Activated T-cell treated with anti-CD3 and anti-CD28 coated beads for 48 hours (primary cell): ENCODE measurements at places on chromosomes 7 and 10.

DNA sequence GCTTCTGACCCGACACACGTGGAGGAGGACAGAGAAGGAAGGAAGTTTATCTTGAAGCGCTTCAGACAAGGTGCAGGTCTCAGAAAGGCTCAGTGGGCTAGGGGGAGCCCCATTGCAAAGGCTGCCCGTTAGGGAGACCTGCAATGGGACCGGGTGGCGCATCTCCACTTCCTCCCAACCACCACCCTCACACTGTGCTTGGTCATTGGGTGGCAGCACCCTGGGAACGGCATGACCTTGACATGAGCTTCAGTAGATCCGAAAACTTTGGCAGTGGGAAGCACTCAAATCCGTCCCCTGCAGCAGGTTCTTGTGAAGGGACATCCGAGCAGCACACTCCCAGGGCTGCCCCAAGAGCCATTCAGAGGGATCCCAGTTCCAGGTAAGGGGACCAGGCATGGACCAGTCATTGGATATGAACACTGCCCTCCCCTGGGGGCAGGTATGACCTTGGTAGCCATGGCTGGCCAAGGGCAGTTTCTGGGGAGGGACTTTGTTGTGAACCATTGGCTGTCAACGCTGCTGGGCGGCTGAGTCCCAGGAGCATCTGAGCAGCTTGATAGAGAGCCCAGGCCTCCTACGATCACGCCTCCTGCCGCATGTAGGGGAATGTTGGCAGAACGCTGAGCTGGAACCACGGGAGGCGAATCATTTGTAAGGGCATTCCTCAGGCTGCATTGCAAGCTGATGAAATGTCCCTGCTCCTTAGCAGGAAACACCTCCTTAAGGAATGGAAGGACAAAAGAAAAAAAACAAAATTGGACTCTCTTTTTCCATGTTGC lies 31.7 kb downstream of the GALNTL5 start:
- DNase-seq = no peak

DNA sequence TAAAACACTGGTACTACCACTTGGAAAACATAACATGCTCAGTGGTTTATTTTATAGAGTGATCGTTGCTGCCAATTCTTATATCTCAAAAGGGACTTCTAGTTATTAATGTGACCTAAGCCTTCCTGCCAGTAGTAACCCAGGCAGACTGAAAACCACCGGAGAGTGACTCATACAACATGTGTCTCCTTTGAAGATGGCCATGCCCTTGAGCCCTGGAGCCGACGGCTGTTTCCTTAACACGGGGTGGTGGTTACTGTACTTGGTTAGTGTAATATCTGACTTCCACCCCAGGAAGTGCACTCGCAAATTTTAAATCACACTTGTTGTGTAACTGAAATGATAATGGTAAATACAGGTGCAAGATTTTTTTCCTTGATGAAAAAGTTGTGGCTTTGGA lies 30.5 kb downstream of the JAKMIP3 start:
- DNase-seq = no peak

DNA sequence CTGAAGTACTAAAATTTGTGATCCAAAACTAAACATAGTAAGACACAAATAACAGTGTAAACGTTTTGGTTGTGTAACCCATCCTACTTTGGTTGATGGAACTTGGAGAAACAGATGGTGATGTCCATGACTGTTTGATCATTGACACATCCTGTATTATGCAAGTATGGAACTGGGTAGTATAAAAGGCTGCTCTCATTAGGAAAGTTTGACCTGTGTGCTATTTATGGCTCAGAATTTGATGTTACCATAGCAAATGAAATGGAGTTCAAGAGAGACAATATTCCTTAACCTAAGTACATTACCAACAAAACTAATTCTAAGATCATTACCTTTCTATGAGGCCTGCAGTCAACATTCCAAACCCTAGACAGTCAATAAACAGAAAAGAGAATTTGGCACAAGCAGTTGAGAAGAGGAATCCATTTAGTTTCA lies 39.9 kb downstream of the DKK1 start:
- no peak for DNase-seq

DNA sequence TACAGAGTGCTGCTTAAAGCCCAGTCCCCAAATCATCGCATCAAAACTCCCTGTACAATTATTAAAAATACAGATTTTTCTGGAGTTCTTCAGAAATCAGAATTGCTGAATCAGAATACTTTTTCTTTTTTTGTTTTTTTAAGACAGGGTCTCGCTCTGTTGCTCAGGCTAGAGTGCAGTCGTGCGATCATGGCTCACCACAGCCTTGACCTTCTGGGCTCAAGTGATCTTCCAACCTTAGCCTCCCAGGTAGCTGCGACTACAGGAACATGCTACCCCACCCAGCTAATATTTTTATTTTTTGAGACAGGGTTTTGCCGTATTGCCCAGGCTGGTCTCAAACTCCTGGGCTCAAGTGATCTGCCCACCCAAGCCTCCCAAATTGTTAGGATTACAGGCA lies 3.9 kb downstream of the BBIP1 start:
- DNase-seq = no peak

DNA sequence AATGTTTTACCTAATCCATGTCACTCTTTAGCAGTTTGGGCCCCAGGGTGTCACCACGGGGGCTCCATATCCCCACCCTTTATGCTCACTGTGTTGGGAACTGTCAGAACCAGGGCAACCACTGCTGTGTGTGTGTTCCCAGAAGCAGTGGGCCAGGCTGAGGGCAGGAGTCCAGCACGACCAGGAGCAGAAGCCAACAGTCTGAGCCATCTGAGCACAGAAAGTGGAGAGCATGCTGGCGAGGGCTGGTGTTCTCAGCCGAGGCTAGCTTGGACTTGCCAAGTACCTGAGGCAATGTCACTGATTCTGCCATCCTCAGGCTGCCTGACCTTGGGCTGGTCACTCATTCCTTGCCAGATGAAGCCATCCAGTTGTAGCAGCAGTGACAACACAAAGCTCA lies 285.0 kb downstream of the BMPER start:
- no peak for DNase-seq

DNA sequence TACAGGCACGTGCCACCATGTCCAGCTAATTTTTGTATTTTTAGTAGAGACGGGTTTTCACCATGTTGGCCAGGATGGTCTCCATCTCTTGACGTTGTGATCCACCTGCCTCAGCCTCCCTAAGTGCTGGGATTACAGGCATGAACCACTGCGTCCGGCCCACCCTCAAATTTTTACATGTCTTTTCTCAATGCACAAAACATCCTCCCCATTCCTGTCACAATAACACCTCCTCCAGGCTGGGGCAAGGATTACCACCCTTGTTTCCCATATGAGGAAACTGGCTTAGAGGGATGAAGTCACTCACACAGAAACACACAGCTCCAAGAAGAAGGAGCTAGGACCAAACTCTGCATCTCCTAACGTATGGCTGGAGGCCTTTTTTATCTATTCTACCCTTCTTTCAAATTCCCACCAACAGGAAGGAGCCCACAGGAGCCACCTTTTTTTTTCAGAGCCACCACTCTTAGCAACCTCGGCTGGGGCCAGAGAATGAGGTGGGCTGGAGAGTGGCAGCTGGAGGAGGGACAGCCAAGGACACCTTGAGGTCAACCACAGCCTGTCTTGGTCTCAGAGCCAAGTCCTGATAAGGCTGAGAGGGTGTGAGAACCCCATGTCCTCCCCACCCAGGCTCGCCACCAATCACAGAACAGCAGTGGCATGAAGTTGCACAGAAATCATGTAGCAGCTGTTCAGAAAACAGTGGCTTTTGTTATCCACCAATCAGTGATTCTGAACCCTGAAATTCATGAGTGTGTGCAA lies 113.1 kb upstream of the PDLIM1 start:
- DNase-seq = no peak

DNA sequence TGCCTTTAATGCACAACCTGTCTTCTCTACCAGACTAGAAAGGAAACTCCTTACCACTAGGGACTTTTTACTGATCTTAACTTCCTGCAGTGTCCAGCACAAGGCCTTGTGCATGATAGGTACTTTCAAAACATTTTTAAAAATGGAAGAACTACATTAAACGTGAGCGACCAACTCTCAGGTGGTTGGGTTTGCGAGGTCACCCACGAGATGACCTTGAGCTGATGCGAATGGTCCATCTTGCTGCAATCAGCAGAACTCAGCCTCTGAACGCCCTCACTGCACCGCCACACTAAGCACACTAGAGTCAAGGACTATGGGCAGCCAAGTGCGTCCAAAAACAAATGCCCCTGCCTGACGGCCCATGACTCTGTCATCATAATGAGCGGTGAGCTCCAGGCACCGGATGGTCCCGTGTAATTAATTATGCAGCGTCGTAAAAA lies 34.9 kb upstream of the PTF1A start:
- no peak for DNase-seq

DNA sequence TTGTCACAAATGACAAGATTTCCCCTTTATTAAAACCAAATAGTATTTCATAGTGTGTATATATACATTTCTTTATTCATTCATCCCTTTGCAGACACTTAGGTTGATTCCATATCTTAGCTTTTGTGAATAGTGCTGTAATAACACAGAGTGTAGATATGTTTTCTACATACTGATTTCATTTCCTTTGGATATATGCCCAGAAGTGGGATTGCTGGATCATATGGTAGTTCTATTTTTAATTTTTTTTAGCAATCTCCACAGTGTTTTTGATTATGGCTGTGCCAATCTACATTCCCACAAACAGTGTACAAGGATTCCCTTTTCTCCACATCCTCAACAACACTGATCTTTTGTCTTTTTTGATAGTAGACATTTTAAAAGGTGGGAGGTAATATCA lies 46.4 kb downstream of the CSTF2T start:
- DNase-seq = no peak

DNA sequence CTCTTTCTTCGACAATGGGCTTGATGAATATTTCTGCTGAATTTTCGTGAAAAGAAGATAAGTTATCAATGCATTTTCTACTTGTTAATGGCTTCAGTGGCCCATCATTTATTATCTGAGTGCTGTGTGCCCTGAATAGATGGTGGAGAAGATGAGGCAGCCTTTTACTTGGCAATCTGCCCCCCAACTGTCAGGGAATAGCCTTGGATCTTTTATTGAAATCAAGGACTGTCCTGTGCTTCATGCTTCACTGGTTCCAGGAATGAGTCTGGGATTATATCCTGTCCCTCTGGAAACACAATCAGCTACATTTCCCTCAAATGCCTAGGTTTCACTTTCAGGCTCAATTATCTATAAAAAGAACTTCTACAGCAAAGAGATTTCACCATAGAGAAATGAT lies 75.9 kb upstream of the NXPH1 start:
- DNase-seq = no peak

DNA sequence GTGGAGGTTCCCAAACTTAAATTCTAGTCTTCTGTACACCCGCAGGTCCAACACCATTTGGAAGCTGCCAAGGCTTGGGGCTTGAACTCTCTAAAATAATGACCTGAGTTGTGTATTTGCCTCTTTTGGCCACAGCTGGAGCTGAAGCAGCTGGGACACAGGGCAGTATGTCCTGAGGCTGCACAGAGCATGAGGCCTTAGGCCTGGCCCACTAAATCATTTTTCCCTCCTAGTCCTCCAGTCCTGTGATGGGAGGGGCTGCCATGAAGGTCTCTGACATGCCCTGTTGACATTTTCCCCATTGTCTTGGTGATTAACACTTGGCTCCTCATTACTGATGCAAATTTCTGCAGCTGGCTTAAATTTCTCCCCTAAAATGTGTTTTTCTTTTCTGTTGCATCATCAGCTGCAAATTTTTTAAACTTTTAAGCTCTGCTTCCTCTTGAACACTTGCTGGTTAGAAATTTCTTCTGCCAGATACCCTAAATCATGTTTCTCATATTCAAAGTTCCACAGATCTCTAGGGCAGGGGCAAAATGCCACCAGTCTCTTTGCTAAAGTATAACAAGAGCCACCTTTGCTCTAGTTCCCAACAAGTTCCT lies 43.6 kb upstream of the WNT16 start:
- DNase-seq = no peak

DNA sequence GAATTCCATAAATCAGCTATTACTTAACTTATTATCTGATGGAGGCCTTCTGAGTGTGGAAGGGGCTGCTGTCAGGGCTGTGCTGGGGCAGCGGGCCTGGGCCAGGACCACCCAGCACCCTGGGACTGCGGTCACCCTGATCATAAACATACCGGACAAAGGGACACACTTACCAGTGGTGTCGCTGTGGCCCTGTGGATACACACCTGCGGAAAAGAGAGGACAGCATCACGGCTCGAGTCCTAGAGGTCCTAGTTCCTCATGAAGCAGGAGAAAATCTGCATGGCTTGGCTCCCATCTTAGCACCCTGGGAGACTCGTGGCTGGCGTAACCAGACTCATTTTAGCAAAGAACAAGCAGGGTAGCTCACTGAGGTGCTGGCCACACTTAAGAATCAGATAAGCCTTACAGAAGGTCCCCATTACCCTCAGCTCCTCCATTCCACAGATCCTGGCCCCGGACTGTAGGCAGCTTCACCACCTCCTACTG lies 17.7 kb downstream of the IL15RA start:
- DNase-seq = no peak

DNA sequence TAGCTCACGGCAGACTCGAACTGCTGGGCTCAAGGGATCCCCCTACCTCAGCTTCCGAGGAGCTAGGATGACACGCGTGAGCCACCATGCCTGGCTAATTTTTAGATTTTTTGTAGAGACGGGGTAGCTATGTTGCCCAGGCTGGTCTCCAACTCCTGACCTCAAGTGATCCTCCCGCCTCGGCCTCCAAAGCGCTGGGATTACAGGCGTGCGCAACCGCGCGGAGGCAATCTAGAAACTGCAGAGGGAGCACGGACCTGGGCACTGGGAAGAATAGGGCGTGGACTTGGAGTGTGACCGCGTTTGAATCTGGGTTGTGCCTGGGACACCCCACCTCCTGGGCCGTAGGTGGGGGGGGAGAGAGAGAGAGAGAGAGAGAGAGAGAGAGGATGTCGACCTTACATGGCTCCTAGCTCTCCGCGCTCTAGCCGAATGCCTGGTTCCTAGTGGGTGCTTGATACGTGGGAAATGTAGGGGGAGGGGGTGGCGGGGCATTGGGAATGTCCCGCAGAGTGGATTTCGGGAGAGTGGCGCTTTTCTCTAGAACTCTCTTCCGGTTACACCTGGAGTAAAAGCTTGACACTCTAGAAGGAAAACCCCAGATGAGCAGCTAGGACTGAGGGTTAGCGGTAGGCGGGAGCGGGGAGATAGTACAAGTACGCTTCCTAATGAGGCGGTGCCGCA lies 1.2 kb upstream of the MAP3K8 start:
- DNase-seq = no peak

- no peak for DNase-seq
Measured at GRCh38 chr7:3107228-3107763, 63.6 kb upstream of the CARD11 start.

DNA sequence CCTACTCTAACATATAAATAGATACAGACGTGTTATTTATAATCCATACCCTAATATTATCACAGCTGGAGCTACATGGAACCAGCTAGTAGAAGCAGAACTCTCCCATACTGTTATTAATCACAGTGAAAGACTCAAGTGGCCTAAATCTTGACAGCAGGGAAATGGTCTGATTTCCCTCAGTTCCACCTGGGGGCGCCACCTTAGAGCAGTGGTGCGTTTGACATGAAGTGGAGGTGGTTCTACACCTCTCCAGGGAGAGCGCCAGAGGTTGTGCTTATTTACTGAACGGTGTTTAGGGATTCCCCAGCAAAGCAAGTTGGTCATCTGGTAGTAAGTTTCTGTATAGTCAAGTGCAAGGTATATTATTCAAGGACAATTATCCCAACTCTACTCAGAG lies 17.6 kb downstream of the DNTT start:
- DNase-seq = no peak
